AG04450 (cell line): ENCODE measurements at places on chromosomes 2 and 18. TPM values are rescaled to one million over a fixed set of nuclear protein-coding genes. Genes with fewer than 3 reads are reported as not detected.

Gene ABCG8
- not detected in 2 replicates for polyA plus RNA-seq

Gene ERMN
- polyA plus RNA-seq: not detected in 2 replicates

Gene DCDC2C
- not detected in 2 replicates for polyA plus RNA-seq

Gene TEKT4
- polyA plus RNA-seq: not detected in 2 replicates

Gene AQP12B
- not detected in 2 replicates for polyA plus RNA-seq

Gene LOXHD1
- polyA plus RNA-seq: not detected in 2 replicates

Gene ZAP70
- polyA plus RNA-seq: 0.06 TPM in 1 of 2 replicates, not detected in the other

Gene MARCHF4
- 3.8 and 4.3 TPM in 2 replicates for polyA plus RNA-seq

DNA sequence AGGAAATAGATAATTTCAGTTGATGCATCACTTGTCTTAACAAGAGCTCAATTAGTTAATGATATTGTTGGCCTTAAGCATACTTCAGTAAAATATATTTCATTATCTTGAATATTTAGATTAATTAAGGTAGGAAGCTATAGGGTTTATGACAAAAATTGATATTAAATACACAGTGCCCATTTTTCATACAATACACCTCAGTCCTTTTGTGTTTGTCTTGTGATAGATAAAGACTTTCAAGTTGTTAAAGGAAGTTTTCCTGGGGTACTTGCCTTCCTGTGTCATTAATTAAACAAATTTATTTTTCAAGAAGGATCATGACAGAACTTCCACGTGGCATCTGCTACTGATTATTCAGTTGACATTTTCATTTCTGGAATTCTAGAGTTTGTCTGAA lies 420.5 kb downstream of the MTX2 start:
- DNase-seq: no peak

- no peak for DNase-seq
Measured at GRCh38 chr18:27185025-27185763, at the start of gene CHST9. CHST9 (minus strand) TSS chr18:27185308; CDS start chr18:27142809, 42,499 bp downstream.

GRCh38 chr2:189088591-189089205 lies 90.9 kb downstream of the COL5A2 start:
- no peak for DNase-seq

DNA sequence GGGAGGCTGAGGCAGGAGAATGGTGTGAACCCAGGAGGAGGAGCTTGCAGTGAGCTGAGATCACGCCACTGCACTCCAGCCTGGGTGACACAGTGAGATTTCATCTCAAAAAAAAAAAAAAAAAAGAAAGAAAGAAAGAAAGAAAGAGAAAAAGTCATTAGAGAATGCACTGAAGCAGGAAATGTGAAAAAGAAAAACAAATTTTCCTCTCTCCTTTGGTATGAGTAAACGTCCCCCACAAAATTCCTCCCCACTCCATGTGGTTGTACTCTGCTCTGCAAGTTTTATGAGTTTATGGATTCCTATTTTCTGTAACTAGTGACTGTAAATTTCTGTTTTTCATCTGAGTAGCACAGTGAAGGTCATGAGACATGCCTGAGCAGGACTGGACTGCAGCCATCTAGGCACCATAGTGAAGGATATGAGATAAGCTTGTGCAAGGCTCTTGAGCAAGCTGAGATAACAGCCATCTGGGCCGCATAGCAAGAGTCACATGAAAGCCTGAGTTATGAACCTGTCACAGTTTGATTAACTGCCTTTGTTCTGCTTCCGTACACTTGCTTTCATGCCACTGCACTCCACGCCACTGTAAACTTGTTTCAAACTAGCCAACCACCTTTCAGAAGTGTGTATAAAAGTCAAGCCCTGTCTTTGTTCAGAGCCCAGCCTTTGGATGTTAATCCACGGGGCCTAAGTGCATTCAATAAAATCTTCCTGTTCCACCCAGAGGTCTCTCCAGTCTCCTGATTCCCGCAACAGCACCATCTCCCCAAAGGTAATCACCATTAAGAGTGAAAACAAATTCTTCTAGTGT lies 50.2 kb downstream of the SKA1 start:
- DNase-seq: no peak

- no peak for DNase-seq
Measured at GRCh38 chr2:234500394-234501006, 3.6 kb upstream of the ARL4C start.

DNA sequence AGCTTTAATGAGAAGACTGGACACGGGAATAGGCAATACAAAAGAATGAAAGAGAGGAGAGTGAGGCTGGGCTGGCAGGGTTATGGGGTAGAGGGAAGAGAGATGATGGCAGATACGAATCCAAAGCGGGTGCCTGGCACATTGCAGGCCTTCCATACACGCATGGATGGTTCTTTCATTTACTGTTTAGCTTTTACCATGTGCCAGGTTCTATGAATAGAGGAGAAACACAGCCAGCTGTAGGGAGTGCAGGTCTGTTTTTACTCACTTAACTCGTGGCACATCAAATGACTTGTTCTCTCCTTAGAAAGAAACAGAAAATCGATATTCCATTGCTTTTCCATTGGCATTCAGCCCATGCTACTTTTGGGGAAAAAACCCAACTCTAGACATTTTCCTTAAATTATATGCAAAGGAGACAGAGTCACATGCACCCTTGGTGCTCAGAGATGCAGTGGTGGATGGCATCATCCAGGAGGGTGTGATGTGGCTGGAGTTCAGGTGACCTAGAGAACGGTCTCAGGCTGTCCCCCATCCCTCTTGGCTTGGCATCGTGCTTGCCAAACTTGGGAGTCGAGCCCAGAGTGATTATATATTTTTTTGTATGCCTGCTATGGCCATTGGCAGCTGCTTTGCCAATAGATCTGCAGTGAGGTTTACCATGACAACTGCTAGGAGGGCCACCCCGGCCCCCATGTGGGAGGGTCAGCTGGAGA lies 6.2 kb downstream of the LTBP1 start:
- no peak for DNase-seq

GRCh38 chr2:96397756-96398530 lies 62.4 kb downstream of the NCAPH start:
- DNase-seq: no peak

DNA sequence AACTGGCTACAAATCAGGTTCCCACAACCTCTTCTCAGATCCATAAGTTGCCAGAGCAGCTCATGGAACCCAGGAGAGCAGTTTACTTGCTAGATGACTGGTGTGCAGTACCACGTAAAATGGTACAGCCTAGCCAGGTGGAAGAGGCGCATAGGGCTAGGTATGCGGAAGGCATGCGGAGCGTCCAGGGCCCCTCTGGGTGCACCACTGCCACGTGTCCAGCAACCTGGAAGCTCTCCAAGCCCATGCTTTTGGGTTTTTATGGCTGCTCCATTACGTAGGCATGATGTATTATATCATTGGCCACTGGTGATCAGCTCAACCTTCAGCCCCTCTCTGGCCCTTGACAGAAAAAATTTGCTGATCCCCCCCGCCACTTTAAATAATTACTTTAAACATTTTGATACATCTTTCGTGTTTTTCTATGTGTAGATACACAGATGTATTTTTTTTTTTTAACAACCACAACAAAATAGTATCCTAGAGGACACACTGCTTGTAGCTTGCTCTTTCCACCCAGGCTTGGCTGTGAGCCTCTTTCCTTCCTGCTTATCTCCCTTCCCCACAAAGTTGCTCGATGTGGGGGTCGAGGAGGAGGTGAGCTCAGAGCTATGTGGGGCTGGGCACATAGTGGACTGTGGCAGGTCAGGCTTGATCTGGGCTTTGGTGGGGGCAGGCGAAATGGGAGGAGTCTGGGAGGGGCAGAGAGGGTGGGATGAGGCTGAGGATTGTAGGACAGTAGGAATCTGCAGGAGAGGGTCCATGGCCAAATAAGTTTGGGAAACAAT lies 65.4 kb upstream of the MCFD2 start:
- DNase-seq: no peak

DNA sequence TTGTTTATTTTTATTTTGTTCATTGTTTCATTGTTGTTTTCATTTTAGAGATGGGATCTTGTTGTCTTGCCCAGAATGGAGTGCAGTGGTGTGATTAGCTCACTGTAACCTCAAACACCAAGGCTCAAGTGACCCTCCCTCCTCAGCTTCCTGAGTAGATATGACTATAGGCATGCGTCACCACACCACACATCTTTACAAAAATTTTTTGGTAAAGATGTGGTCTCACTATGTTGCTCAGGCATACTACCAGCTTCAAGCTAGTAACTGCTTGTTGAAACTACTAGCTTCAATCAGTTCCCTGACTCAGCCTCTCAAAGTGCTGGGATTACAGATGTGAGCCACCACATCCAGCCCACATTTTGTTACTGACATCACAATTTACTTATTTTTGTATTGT lies 14.8 kb downstream of the FAM237A start:
- no peak for DNase-seq

DNA sequence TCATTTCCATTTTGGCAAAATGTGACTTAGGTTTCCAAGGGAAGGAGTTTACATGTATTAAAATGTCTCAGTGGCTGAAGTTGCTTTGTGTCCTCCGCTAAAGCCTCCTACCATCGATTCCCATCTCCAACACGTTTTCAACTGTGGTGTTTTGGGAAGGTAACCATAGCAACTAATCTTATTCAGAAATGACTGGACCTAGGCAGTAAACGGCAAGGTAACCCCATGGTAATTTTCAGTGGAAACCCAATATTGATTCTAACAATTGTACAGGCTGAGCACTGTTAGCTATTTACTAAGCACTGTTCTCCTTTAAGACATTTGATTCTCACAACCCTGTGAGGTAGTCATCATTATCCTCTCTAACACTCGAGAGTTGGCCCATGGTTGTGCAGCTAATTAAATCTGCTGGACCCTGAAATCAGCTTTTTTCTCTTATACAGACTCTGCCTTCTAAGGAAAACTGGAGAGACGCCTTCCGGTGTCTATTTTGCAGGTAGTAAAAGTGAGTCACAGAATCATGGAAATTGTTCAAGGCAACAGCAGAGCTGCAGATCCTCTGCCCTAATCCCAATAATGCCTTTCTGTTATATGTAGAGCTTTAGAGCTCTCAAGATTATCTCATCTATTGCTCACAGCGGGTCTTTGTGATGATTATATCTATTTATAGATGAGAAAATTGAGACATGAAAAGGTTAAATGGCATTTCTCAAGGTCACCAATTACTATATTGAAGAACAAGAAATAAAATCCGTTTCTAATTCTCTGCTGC lies 36.2 kb downstream of the FASTKD2 start:
- no peak for DNase-seq

DNA sequence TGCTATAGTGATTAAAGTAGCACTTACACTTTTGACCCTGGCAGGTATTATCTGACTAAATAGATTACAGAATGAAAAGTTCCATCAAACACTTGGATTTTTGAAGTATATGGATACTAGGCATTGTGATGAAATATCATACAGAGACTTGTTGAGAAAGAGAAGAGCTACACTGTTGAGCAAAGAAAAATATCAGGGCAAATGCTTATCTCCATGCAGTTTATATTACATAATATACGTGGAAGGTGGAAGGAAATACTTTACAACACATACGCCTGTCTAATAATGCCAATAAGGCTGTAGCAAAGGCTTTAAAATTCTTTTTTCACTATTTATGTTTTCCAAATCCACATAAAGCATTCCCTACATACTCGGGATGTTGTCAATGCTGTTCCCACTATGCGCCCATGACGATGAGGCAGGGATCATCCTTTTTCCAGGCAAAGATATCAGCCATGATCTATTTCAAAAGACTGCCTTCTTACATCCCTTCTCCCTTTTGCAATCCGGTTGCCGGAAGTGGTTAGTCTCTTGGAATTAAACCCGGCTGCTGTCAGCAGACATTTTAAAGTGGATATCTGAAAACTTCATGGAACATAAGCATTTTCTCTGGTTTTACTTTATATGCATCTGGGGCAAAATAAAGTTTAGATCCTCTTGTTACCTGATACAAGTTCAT lies 92.6 kb upstream of the ITGA4 start:
- DNase-seq: no peak

- DNase-seq: no peak
Measured at GRCh38 chr2:29269765-29270109, 154.5 kb downstream of the CLIP4 start.

GRCh38 chr2:99183025-99183424 lies 2.0 kb downstream of the MRPL30 start:
- no peak for DNase-seq

DNA sequence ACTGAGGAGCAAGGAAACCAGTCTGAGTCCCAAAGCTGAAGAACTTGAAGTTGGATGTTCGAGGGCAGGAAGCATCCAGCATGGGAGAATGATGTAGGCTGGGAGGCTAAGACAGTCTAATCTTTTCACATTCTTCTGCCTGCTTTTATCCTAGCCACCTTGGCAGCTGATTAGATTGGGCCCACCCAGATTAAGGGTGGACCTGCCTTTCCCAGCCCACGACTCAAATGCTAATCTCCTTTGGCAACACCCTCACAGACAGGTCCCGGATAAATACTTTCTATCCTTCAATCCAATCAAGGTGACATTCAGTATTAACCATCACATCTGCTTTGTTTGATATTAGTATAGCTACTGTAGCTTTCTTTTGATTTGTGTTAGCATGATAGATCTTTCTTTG lies 27.1 kb downstream of the VRK2 start:
- no peak for DNase-seq

DNA sequence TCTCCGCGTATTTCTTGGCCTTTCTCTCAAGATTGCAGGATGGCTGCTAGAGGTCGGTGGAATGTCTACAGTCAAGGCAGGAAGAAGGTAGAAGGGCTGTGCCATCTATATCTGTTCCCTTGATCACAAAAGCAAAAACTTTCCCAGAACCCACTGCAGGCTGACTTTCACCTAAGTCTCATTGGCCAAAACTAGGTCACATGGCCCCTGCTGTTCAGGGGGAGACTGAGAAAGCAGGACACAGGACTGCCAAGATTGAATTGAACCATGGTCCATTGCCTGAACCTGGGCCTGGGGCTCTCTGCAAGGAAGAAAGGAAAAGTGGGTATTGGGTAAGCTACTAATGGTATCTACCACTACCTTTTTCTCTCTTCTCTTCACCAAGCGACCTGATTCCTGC lies 9.7 kb upstream of the GRP start:
- DNase-seq: no peak

GRCh38 chr2:185063761-185064160 lies 465.4 kb downstream of the ZNF804A start:
- no peak for DNase-seq

GRCh38 chr18:46716827-46717226 lies 40.0 kb downstream of the ST8SIA5 start:
- DNase-seq: no peak

DNA sequence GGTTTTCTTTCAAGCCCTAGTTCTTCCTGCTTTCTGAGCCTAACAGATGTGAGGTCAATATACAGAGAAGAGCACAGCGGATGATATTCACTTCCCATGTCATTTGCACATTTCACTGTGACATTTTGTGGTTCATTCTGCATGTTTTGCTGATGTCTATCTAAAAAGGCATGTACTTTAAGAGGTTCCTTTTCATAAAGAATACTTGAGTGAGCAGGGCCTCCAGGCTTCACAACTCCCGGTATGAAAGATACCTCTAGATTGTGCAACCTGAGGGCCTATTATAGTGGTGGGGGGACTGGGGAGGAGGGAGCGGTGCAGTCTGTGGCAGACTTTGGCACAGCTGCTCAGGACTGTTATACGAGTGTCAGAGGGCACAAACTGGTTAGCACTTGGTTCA lies 54.6 kb downstream of the CPO start:
- no peak for DNase-seq

- no peak for DNase-seq
Measured at GRCh38 chr2:29224693-29225551, 109.7 kb downstream of the CLIP4 start.

GRCh38 chr2:69559442-69560146 lies 83.9 kb downstream of the AAK1 start:
- DNase-seq: no peak
